Stimulated activated CD4-positive, alpha-beta T cell treated with anti-CD3 and anti-CD28 coated beads, Interleukin-4, amount 100 ng/mL, for 4 hours (primary cell): ENCODE measurements at places on chromosomes 2 and 18.

- no peak for DNase-seq
Measured at GRCh38 chr2:37790019-37790418, 118.6 kb upstream of the CDC42EP3 start.

GRCh38 chr2:236606023-236606422 lies 36.4 kb downstream of the ACKR3 start:
- DNase-seq = no peak

- no peak for DNase-seq
Measured at GRCh38 chr2:19300961-19301360, 57.5 kb downstream of the OSR1 start.

DNA sequence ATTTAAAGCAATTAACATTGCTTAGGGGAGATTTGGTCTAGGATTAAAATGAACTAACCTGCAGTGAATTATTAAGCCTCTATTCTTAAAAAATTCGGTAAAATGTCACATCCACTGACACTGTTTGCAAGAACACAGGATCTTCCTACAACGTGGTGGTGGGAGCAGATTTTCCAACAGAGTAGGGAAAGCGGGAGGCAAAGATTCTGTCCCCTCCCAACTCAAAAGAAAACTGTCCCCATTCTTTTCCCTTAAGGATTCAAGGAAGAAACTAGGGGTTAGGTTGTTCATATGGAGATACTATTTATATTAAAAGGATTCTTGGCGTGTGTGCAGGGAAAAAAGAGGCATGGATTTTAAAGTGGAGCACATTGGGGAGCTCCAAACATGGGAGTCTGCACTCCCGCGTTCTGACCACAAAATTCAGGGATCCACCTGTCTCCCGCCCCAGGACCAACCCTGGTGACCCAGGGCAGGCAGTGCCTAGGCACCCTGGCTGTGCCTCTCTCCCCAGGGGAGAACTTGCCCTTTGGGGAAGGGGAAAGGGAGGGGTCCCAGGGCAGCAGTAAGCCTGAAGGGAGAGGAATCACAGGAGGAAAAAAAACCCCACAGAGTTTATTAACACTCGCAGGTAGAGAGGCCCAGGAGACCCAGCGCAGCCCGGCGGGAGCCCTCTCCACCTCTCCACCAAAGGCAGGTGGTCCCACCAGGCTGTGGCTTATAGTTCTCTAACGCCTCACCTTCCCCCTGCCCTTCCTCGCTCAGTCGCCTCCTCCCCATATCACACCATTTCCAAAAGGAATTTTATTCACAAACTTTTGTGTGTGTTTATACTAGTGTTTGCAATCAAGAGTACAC lies 2.3 kb downstream of the PTGR3 start:
- DNase-seq = no peak
